ENCODE measurements at places on chromosomes 4 and X.

- H3K4me3 ChIP-seq, result no peak overlapping the region
- no peak for DNase-seq
- H3K27ac ChIP-seq, result no peak overlapping the region
- no peaks in the 10 kb centered on the region for H3K4me1 ChIP-seq
- H3K36me3 ChIP-seq, result no peaks in the 10 kb centered on the region
These were observed 42.7 kb upstream of the CTAG2 start for GRCh38 chrX:154695911-154696675.

GRCh38 chr4:156884183-156884582 is 87.4 kb downstream of the PDGFC start:
- DNase-seq, result no peak
- H3K27ac ChIP-seq, result no peak overlapping the region
- H3K36me3 ChIP-seq, result no peaks in the 10 kb centered on the region
- H3K4me1 ChIP-seq, result peaks cover 7% of the 10 kb centered on the region
- H3K4me3 ChIP-seq, result no peak overlapping the region

DNA sequence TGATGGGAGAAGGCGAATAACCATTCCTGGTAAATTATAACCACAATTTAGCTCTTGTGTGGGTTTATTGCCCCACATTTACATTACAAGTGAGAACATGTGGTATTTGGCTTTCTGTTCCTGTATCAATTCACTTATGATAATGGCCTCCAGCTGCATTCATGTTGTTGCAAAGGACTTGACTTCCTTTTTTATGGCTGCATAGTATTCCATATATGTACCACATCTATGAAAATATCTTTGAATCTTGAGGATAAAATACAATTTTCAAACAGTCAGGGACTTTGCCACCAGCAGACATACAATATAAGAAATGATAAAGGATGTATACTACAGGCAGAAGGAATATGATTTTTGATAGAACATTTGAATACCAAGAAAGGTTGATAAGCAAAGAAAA is 27.3 kb downstream of the RAP2C start:
- no peaks in the 10 kb centered on the region for H3K27me3 ChIP-seq
- no peaks in the 10 kb centered on the region for H3K4me1 ChIP-seq
- H3K4me3 ChIP-seq, result no peak overlapping the region
- no peak overlapping the region for H3K27ac ChIP-seq
- no peak for DNase-seq

DNA sequence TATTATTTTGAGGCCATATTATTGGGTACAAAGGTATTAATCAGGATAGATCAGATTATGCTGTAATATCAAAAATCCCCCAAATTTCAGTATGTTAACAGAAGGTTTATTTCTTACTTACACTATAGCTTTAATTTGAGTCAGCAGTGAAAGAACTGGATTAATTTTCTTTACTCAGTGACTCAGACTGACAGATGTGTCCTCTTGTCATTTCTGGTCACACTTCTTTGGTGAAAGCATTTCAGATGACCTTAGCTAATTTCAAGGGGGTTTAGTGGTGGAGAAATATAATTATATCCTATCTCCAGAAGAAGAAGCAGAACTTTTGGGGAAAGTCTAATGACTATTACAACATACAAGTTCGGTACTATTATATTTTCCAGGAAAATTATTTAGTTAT is 12.4 kb downstream of the DDIT4L start:
- H3K36me3 ChIP-seq, result no peaks in the 10 kb centered on the region
- no peak for DNase-seq

DNA sequence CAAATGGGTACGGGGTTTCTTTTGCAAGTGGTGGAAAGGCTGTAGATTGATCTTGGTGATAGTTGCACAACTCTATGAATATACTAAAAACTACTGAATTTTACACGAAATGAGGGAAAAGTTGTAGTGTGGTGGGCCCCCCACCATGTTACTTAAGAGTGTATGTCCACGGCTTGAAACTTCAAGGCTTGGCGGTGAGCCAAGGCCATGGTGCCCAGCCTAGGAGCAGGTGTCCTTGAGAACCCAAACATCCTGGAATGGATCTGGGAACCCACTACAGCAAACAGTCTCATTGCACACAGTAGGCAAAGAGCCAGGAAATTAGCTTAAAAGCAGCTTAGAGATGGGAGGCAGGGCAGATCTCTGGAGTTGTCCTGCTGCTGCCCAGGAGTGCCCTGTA is 62.9 kb downstream of the BRCC3 start:
- no peaks in the 10 kb centered on the region for H3K27me3 ChIP-seq
- no peaks in the 10 kb centered on the region for H3K4me1 ChIP-seq
- no peak overlapping the region for H3K27ac ChIP-seq
- no peak for DNase-seq

DNA sequence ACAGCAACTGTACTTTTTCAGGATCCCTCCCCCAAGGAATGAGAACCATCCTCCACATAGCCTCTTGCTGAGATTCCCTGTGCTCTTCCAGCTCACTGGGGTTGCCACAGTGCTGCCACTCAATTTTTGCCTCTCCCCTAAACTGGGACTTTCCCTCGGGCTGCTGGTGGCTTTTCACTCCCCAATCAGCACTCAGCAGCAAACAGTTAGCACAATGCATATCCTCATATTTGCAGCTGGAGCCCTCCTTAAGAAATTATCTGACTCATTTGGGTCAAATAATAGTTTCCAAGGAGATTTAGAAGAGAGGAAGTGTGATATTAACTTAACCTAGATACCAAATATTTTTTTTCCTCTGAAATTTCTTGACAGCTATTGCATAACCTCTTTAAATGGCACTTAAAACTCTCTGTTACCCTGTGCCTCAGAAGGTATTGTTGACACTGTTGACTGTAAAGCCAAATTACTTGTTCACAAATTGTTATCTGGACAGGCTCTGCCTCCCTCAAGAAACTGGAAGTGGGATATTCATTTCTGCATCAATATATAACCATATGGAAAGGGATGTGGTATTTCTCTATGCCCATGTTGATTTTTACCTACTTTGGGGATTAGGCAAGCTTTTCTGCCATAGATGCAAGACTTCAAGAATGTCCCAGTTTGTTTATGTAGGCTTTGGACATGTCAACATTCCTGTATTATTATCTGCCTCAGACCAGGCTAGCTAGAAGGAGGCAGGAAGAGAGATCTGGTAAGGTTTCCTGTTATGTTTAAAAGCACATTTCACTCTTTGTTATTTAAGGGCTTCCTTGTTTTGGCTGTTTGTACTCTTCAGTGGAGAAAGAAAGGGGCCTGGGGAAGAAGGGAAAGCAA is 58.0 kb downstream of the SEPTIN11 start:
- H3K27ac ChIP-seq, result no peak overlapping the region
- H3K27me3 ChIP-seq, result no peaks in the 10 kb centered on the region
- no peak for DNase-seq
- H3K4me3 ChIP-seq, result no peak overlapping the region

DNA sequence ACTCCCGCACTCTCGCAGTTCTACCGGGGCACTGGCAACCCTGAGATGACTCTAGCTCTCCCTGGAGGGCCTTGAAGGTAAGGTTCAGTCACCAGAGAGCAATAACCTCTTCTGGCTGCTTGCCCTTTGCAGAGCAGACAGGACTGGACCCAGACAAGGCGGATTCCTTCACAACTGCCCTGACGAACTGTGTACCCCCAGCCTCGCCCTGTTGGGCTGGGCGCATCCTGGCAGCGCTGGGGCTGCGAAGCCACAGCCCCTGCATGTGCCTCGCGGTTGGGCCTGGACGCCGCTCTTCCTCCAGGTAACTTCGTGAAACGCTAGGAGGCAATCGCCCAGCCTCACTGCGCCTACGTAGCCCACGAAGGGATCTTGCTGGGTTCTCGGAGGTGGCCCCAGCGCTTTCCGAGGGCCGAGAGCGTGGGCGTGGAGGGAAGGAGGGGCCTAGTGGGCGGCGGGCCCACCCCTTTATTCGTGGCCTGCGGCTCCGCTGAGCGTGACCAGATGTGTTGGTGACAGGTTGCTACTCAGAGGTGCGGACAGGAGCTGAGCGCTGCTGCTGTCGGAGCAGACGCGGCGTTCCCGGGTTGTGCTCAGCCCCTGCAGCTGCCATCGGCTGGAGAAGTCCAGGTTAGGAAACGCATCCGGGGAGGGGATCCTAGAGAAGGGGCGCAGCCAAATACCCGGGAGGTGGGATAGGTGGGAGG is 1.9 kb upstream of the MAMLD1 start:
- no peaks in the 10 kb centered on the region for H3K36me3 ChIP-seq
- no peaks in the 10 kb centered on the region for H3K27me3 ChIP-seq
- no peak overlapping the region for H3K27ac ChIP-seq
- peaks cover 11% of the 10 kb centered on the region for H3K4me1 ChIP-seq
- peak overlapping the region; percentile 53 for H3K4me3 ChIP-seq

GRCh38 chr4:87354168-87355102 is 31.8 kb upstream of the HSD17B13 start:
- H3K36me3 ChIP-seq, result peaks cover 20% of the 10 kb centered on the region
- DNase-seq, result no peak
- peaks cover 9% of the 10 kb centered on the region for H3K4me1 ChIP-seq
- no peak overlapping the region for H3K4me3 ChIP-seq

GRCh38 chr4:116849620-116850019 is 235.8 kb downstream of the TRAM1L1 start:
- H3K27ac ChIP-seq, result no peak overlapping the region
- no peak for DNase-seq
- no peaks in the 10 kb centered on the region for H3K27me3 ChIP-seq

DNA sequence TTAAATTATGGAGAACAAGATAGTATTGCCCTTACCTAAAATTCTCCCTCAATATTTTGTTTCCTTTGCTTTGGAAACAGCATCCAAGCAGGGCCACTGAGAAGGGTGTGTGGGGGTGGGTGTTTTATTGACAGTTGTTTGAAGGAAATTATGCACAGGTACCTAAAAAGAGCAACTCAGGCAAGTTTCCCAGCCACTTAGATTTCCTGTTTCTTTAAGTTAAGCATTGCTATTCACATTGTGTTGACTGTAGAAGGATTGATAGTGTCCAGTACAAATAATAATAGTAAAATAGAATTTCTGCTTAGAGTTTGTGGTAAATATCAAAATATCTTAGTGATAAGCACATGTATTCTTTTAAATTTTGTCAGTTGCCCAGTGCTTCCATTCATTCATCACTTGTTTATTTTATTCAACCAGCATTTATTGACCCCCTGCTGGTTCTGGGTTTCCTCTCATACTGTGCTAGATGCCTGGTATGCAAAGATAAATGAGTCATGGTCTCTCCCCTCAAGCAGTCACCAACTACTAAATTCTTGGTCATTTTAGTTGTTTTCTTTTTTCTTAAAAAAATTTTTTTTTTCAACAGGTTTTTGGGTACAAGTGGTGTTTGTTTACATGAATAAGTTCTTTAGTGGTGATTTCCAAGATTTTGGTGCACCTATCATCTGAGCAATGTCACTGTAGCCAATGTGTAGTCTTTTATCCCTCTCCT is 50.0 kb downstream of the GALNT7 start:
- DNase-seq, result no peak
- H3K4me3 ChIP-seq, result no peak overlapping the region
- H3K27ac ChIP-seq, result no peak overlapping the region

GRCh38 chrX:118519411-118520215 is 24.0 kb downstream of the DOCK11 start:
- no peak overlapping the region for H3K4me3 ChIP-seq
- H3K4me1 ChIP-seq, result peaks cover 37% of the 10 kb centered on the region
- H3K27ac ChIP-seq, result peak overlapping the region; percentile 79
- no peaks in the 10 kb centered on the region for H3K27me3 ChIP-seq
- no peak for DNase-seq
- no peaks in the 10 kb centered on the region for H3K36me3 ChIP-seq

- no peak for DNase-seq
- no peak overlapping the region for H3K4me3 ChIP-seq
- no peaks in the 10 kb centered on the region for H3K27me3 ChIP-seq
- no peak overlapping the region for H3K27ac ChIP-seq
- H3K4me1 ChIP-seq, result no peaks in the 10 kb centered on the region
These were observed 23.2 kb downstream of the PRPS2 start for GRCh38 chrX:12814420-12814819.

DNA sequence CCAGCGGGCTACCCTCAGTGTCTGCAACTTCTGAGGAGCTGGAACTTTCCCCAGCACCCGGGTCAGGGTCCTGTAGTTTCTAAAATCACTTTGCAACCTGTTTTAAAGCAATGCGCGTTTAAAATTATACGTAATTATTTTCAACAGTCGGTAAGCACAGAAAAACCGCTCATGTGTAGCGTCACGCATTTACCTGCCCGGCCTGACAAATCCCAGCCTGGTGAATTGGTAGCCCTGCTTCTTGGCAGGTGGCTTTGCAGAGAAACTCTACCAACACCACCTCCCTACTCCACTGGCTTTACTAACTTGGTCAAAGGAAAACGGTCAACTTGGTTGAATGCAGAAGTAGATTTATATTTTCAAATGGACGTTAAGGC is 640 bp downstream of the BANK1 start:
- peak overlapping the region; percentile 49 for H3K27ac ChIP-seq
- DNase-seq, result no peak
- H3K36me3 ChIP-seq, result no peaks in the 10 kb centered on the region
- peaks cover 13% of the 10 kb centered on the region for H3K4me1 ChIP-seq
- H3K4me3 ChIP-seq, result peak overlapping the region; percentile 61

- DNase-seq, result no peak
- H3K36me3 ChIP-seq, result no peaks in the 10 kb centered on the region
- no peaks in the 10 kb centered on the region for H3K4me1 ChIP-seq
These were observed 301.9 kb downstream of the TLL1 start for GRCh38 chr4:166174717-166175490.

DNA sequence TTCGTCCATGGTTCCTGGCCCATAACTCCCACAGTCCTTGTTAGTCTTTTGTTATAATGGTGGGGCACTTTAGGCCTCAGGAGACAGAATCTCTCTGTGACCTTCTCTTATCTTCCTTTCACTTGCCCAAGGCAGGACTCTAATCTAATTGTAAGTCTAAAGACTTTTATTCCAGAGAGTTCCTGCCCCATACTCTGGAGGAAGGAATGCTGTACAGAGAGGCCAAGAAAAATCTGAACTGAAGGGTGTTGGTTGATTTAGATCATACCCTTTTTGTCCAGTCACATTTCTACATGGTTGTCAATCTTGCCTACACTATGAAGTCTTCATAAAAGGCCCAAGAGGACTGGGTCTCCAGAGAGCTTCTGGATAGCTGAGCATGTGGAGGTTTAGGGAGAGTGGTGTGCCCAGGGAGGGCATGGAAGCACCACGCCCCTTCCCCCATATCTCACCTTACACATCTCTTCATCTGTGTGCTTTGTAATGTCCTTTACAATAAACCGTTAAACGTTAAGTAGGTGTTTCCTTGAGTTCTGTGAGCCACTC is 84.5 kb downstream of the AFF1 start:
- no peaks in the 10 kb centered on the region for H3K27me3 ChIP-seq
- no peak for DNase-seq
- H3K36me3 ChIP-seq, result no peaks in the 10 kb centered on the region
- no peak overlapping the region for H3K4me3 ChIP-seq

DNA sequence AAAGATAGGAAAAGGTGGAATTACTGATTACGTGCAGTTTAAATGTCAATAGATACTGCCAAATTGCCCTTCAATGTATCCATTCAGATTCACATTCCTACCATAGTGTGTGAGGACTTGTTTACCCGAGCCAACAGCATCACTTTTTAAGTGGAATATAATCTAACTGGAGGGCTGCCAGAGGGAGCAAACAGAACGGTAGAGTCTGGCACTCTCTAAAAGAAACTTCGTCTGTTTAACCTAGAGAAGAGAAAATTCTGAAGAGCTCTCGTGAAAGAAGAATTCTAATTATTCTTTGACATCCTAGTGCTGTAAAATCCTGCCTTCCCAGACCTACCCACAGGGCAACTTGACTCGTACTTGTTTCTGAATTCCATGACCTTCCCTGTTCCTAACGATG is 23.2 kb downstream of the SMIM43 start:
- no peaks in the 10 kb centered on the region for H3K27me3 ChIP-seq
- no peaks in the 10 kb centered on the region for H3K36me3 ChIP-seq
- H3K4me3 ChIP-seq, result no peak overlapping the region
